ENCODE measurements at places on chromosomes 12 and 14.

- DNase-seq: no peak
These were observed 101.9 kb downstream of the SETD3 start for GRCh38 chr14:99378782-99379214.

- no peak for DNase-seq
These were observed 6.0 kb downstream of the PRMT8 start for GRCh38 chr12:3496957-3497356.

DNA sequence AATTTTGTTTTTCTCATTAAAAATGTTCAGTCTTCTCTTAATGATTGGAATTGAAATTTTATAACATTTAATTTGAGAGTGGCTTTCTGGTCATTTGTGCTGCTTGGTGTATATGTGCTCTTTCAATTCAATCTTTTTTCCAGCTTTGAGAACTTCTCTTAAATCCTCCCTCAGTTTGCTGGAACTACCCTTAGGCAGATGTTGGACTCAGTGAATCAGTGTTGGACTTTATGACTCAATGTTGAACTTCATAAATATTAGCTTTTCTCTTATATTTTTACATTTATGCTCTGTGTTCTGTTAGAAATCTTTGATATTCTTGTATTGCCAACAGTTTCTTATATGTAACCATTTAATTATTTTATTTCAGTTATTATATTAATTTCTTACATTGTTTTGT lies 935.5 kb upstream of the FBXO33 start:
- DNase-seq: no peak

DNA sequence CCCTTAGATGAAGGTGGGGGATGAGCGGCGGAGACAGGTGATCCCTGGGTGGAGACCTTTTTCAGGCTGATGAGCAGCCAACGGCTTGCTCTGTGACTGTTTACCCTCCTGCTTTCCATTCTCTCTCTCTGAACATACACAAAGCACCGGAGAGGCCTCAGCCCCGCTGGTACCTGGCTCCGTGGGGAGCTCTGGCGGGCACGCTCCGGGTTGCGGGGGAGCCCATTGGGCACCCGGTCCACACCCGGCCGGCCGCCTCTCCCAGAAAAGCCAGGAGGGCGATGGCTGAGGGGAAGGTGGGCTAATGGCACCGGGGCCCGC lies 545 bp downstream of the SMARCC2 start:
- DNase-seq: no peak

GRCh38 chr12:105369014-105369413 lies 38.5 kb downstream of the C12orf75 start:
- no peak for DNase-seq

DNA sequence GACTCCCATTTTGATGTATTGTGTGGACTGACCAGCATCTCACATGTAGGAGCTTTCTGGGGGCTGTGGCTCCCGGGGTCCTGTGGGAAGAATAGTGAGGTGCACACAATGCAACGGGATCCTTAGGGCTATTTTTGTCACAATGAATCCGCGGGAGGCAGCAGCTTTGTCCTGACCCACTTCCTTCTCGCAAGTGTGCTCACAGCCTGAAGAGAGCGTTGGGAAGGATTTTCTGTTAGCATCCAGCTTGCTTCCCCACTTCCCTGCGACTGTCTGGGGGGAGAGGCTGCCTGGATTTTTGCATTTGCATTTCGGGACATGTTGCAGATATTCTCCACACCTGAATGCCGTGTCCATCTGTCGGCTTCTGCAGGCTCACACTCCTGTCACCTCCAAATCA lies 31.9 kb downstream of the FZD10 start:
- no peak for DNase-seq

GRCh38 chr12:2359725-2360629 lies 307.2 kb downstream of the CACNA1C start:
- no peak for DNase-seq

- DNase-seq: no peak
These were observed 28.7 kb downstream of the CCDC85C start for GRCh38 chr14:99575043-99576023.

- DNase-seq: no peak
These were observed 4.8 kb upstream of the SCARB1 start for GRCh38 chr12:124868252-124869058.

DNA sequence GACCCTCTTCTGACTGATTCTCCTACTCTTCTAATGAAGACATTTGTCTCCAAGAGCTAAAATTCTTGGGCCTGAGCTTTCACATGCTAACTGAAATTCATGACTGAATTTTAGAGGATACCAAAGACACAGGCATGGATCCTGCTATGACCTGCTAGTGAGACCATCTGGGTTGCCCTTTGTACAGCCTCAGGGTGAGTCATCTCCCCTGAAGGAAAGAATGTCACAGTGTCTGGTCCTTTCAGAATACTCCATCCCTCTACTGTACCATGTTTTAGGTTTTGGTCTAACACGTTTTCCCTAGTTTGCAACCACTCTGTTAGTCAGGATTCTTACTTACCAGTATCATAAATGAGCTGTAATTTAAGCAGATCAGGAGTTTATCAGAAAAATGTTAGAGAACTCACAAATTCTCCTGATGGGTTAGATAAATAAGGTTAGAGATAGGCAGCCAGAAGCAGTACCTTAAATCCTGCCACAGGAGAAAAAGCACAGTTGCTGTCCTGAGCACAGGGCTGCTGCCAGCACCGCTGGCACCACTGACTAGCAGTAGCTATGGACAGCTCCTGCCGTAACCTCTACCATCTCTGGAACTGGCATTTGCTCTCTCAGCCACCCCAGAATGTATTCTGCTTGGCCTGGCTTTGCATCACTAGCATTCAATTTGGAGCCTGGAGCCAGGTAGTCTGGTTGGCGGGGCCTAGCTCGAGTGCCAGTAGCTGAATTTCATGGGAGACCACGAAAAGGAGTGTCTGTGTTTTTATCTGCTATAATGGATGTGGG lies 127.6 kb downstream of the ANO6 start:
- no peak for DNase-seq
